ENCODE measurements at places on chromosomes 2 and 18.

DNA sequence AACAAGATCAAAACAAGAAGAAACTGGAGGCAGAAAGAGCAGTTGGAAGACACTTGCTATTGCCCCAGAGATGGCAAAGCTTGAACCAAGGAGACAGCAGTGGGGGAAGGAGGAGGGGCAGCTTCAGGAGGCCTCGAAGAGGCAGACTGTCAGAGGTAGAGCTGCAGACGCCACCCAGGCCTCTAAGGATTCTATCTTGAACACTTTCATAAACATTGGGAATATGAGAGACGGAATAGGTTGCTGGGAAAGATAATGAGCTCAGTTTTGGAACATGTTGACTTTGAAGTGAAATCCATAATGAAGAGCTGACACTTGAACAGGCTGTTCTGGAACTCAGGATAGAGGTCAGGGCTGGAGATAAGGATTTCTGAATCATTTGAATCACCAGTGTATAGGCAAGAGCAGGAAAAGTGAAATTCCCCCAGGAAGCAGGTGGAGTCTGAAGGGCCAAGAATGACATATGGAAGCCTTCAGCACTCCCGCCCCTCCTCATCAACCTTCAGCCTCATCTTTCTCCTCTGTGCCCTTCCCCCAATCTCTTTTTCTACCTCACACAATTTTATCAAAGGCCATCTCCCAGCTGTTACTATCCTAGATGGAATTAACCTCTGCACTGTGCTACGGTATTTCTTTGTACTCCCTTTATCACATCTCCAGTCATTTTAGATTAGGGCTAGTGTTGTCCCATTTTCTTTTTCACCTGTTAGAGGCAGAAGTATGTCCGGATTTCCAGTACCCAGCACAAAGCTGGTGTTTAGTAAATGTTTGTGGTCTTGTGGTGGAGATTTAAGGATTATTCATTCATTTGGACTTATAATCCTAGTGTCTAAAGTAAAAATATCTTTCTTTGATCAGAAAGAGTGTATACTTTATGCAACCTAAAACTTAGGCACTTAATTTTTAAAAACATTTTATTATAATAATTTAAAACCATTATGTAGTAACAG, 47.5 kb upstream of the RTN4 start:
- no peak for DNase-seq

DNA sequence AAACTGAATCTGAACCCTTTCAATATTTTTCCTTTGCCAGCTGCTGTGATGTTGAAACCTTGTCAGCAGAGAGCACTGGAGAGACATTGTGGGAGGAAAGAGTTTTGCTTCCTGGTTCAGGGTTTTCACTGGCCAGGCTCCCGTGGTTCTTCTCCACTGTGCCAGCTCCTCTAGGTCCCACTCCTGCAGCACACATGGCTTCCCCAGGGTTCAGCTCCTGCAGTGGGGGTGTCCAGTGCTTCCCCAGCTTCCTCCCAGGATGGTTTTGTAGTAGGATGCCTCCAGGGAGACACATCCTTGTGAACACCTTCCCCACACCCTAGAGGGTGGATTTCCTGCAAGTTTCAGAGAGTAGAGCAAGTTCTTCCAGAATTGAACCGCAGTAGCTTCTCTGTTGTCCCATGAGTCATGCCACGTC, 24.0 kb upstream of the SULT1C3 start:
- peak; percentile 42 for DNase-seq

- DNase-seq, result no peak
Measured at GRCh38 chr2:44954889-44955592, 13.5 kb downstream of the SIX3 start.

DNA sequence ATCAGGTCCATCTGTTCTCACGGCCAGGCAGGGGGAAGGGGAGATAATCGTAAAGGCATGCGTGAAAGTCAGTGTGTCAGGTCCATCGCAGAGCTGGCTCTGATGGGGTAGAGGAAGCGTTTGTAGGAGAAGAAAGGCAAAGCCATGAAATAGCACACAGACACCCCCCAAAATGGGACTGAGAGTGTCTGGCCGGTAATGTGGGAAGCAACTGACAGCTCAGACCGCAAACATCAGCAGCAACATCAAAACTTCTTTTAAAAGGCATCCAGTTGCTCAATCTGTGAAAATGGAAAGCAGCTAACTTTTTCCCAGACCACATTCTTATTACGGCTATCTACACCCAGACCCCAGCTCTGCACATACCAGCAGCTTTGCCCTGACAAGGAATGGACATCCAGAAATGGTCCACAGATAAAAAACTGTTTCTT, 232.6 kb downstream of the EN1 start:
- DNase-seq, result no peak

DNA sequence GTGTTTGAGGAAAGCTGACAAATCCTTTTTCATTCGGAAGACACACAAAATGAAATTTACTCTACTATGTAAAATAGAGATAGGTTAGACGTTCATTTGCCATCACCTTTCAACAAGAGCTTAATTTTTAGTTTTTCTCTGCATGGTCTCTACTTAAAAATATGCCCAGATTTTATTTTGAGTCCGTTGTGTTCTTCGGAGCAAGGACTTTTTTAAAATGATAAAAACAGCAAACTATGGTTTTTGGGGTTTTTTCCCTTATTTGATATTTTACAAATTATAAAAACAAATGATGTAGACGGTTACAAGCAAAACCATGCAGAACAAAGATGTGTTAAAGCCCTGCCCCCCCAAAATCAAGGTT, 53.3 kb upstream of the RBM44 start:
- DNase-seq, result no peak

DNA sequence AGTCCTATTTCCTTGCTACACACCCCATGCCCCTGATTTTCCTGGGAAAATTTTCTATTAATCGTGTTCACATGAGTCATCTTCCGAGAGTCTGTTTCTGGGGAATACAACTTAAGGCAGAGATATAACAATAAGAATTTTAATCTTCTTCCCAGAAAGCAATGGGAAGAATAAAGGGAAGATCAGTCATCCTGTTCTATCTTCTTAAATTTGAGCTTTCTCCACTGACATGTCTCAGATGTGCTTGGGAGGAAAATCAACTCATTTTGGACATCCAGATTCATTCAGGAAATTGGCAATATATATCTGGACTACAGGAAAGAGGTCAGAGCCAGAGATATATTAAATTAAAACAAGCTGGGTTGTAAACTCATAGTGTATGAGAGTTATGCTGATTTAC, 62.3 kb upstream of the SPAG16 start:
- peak; percentile 25 for DNase-seq

DNA sequence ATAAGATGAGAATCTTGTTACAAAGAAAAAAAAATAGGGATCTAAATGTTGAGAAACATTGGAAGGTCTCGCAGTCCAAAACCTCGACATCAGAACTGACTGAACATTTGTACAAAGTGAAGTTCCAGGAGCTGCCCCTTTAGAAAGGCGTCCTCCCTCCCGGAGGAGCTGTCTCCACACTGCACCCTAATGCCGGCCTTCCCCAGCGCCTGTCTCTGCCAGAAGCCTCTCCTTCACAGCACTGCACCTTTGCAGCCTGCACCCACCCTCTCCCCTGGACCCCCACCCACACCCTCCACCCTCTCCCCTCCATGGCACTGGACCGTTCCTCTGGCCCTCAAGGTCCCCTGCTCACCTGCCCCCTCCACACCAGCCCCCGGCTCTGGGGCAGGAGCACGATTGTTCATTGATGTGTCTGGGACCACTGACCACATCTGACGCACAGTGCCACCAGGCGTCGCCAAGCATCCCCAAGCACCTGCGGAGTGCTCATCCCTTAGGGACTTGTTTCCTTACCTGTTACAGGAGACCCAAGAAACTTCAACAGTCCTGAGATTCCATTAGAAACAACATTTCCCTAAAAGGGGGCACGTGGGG, 90.3 kb upstream of the SNTG2 start:
- no peak for DNase-seq

- peak; percentile 26 for DNase-seq
Measured at GRCh38 chr2:17148407-17149145, 369.7 kb downstream of the RAD51AP2 start.

DNA sequence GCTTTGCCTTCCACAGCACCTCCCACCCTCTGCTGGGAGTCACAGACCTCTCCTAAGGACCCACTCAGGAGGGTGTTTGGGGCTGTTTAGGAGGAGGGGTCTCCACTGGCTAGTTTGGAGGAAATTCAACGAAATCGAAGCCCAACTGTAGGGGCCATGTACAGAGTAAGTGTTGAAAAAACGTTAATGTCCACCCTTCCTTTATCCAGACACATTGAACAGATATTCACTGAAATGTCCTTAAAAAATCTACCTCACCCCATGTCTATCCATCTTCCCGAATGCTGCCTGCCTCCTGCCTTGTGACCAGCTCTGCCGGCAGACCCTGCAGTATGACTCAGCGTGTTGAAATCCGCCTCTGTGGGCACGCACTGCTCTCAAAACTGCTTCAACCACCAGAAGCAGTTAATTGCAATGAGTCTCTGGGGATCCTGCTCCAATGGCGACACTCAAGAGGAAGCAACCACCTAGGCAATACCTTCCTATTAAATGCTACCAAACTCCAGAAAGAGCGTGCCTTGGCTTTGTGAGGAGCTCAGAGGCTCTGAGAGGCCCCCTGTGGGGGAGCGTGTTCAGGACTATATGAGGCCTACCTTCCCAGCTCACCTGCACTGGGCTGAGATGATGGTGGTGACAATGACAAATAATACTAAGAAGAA, 61.4 kb upstream of the RTN4 start:
- DNase-seq, result peak; percentile 93
